ENCODE measurements at places on chromosomes 6 and 20.

DNA sequence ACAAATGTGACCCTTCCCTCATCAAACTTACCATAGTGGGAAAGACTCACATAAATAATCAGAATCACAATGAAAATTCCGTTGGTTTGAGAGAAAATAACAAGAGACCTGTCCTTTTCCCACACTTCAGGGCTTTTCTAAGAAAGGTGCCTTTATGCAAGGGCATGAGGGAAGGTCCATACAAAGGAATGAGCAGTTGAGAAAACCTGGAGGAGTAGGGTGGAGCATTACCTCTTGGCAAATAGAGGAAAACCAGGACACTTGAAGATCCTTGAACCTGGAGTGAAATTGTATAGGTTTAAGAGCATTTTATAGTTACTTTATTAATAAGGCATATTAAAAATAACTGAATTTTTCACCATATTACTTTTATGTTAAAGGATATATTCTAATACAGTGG lies 54.3 kb downstream of the UBR2 start:
- DNase-seq = no peak

DNA sequence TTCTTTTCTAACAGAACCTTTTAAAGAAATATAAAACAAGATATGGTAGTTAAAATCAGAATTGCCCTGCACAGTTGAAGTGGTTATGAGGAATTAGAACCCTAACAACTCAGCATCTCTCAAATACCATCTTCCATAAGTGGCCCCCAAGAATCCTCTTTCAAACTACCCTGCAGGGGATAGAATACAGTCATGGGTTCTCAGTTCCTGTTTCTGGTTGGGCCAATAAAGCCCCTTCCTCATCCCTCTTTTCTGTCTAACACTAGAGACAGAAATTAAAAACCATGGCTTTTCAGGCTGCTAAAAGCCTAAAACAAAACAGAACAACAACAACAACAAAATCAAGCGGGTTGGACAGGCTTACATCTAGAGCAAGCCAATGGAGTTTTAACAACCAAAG lies 6.7 kb upstream of the LCA5 start:
- DNase-seq = no peak

GRCh38 chr6:23455754-23456153 lies 670.3 kb upstream of the NRSN1 start:
- no peak for DNase-seq

DNA sequence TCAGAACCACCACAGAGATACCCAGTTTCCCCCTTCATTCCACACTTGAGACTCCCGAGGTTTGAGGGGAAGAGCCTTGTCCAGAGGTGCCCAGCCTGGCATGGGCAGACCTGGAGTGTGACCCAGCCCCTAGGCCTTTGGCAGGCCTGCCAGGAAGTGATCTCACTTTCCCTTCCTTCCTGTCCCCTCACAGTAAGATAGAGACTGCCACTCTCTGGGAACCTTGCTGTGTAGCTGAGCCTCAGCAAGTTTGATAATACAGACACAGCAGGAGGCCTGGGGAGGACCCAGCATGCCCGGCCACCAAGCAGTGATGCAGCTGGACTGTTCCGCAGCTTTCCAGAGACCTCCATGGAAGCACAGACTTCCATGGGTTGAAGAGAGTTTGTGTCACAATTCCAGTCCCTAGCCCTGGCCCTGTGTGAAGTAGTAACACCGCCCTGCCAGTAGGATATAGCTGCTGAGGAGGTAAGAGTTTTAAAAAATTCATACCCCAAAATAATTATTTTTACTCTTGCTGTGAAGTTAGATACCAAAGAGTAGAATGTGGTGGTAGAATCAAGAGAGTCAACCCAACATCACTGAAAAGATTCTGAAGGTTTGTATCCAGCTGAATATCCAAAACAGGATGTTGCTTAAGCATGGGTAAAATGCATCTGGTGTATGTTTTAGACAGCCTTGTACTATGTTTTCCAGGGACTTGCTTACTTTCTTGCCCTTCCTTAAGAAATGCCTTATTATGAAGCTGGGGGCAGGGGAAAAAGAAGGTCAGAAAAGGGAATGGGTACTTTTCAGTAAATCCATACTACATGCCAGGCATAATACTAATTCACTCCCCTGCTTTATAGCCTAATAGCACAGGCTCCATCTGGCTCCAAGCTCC lies 16.3 kb downstream of the PKIG start:
- DNase-seq = no peak

GRCh38 chr6:168058691-168059551 lies 20.1 kb downstream of the FRMD1 start:
- no peak for DNase-seq

- DNase-seq = no peak
Measured at GRCh38 chr6:37160922-37161778, 8.8 kb upstream of the PIM1 start.

DNA sequence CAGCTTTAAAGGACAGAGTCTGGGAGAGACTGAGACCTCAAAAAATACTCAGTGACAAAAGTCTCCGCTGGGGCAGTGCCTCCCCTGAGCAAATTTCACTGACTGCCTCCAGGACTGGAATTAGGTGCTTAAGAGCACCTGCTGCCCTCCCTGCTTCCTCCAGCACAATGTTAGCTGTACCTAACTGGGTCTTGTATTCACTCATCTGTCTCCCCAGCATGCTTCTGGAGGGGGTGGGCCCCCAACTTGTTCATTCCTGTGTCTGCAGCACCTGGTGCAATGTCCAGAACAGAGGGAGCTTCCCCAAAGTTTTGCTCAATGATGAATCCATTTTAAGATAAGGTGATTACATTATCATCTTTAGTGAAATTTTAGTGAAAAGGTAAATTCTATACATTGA lies 650.7 kb downstream of the KIF16B start:
- DNase-seq = no peak

- DNase-seq = no peak
Measured at GRCh38 chr6:163930012-163930411, 515.5 kb downstream of the QKI start.

- DNase-seq = no peak
Measured at GRCh38 chr20:22723659-22724058, 139.3 kb upstream of the FOXA2 start.

DNA sequence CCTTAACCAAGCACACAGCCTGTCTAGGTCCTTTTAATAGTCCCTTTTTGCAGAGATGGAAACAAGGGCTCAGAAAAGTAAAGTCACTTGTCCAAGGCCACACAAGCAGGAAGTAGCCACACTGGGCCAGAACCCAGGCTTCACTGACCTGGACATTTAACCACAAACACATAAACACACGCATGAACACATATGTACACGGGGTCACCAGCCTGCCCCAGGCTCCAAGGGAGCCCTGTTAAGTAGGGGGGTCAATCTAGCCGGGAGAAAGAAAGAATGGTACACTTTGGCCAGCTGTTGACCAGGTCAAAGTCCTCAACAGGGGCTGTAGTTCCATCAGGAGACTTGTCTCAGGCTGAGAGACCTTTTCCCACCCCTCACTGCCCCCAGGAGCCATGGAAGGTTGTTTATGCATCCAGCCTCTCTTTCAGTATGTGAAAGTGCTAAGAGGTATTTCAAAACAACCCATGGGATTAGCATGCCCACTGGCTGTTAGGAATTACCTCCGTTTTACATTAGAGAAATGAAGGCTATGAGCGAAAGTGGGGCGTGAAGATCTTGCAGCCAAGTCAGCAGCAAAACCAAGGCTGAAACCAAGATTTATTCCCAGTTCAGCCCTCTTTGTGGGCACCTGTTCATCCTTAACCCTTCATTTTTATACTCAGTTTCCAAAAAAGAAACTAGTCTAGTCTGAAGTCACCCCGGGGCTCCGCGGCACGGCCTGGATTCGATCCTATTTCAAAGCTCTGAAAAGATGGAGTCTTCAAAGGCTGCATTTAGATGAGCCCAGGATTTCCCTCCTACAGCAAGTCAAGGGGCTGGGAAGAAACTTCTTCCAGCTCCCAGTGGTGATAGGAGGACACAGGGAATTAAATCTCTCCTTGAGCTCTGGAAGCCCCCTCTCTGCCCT lies 9.8 kb downstream of the SDC4 start:
- no peak for DNase-seq

DNA sequence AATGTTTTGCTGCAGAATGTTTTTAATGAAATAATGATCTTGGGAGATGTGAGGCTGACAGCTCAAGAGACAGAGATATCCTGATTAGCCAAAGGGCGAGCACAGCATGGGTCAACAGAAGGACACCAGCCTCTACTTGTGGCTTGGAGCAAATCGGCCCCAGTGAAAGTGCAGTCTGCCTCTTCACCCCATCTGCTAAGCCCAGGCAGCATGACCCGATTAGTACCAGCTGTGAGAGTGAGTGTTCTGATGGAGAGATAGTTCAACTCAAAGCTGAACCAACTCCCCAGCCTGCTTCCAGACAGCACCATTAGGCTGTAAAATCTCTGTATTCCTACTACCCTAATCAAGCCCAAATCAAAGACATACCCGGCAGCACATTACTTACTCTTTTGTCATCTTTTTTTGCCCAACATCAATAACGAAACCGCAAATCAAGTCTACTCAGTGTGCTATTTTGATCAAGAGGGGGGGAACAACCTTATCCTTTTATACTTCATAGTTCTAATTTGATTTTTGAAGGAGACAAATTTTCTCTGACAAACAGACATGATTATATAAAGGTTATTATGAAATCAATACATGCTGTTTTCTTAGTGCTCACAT lies 514.1 kb upstream of the NRSN1 start:
- no peak for DNase-seq

- DNase-seq = no peak
Measured at GRCh38 chr20:4113615-4114603, 98.6 kb upstream of the RNF24 start.

DNA sequence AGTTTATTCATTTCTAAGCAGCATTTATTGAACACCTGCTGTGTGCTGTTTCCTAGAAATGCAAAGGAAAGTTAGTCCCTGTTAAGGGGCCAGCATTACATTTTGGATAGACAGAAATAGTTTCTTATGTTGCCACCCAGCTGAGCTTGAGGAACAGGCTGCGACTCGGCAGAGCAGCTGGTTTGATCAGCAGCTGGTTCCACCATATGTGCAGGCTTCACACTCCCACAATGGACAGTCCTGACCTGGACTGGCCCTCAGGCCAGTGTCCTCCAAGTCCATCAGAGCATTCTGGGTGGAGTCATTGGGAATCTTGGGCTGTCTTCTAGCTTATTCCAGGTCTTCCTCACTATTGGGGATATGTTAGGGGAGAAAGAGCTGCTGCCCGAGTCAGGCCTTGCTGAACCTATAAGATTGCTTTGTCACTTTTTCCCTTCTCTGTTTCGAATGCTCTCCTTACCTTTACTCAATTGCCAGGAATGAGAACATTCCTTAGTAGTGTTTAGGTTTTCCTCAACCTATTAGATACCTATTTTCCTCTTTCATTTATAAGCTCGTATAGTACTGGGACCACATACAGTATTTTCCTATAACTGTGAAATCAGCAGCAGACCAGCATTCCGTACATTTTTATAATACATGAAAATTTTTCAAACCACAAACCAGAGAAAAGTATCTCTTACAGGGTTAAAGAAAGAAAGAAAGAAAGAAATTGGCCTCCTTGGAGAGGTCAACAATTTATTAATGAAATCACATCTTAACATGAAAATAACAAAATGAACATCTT lies 203.0 kb downstream of the FARS2 start:
- no peak for DNase-seq
